Stromal cell of bone marrow (primary cell): ENCODE measurements at places on chromosomes 3 and 15.

GRCh38 chr15:68621535-68621934 lies 42.7 kb downstream of the CORO2B start:
- no peak for DNase-seq

GRCh38 chr3:132592216-132592615 lies 4.9 kb upstream of the ACKR4 start:
- DNase-seq, result no peak

GRCh38 chr3:151751161-151751560 lies 17.4 kb downstream of the AADACL2 start:
- peak; percentile 28 for DNase-seq

DNA sequence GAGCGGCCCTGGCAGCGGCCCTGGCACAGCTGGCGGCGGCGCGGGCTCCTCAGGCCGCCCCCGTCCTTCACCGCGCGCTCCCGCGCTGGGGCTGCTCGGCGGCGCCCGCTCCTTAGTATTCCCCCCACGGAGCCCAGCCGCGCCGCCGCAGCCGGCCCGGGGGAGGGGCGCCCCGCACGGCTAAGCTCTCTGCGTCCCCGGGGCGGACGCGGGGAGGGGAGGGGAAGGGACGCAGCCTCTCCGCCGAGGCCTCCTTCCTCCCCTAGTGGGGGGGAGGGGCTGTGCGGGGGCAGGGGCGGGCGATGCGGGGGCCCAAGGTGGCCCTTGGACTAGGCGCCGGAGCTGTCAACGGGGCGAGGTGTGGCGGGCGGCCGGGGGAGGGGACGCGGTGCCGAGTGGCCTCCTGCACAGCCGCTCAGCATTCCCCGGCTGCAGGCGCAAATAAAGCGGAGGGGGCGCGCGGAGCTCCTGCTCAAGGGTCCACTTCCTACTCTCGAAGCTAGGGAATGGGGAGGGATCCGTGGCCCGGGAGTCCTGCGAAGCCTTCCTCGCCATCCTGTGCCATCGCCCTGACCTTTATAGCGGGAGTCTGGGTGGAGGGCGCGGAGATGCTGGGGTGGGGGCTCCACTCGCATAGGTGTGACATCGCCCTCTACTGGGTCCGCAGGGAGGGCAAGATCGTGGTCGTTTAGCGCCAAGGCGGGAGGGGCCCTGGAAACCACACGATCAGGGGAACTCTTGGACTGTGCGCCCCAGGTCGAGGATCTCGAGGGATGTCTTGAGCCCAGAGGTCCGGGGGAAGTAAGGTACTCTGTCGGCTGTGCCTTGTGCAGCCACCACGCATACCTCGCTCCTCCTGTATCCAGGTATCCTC lies 22.2 kb downstream of the EPHB3 start:
- no peak for DNase-seq

DNA sequence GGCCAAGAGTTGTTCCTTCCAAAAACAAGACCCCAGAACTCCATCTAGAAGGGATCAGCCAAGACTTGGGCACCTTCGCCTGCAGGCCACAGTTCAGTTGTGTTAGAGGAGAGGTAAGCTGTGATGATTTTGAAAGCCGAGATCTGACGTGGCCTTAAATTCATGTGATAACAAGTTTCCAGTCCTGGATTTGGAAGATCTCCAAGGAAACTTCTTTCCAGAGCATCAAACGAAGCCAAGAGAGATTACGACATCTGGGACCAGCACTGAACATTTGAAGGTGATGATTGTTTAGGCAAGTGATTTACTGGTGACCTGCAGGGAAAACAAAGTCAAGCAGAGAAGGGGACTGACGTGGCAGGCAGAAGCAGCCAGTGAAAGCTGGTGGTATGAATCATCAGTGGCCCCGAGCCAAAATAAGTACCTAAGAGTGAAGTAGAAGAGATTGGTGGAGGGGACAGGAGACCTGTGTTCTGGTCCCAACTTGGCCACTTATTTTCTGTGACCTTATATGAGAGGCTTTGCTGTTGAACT lies 339.0 kb upstream of the PROK2 start:
- DNase-seq, result peak; percentile 81

GRCh38 chr3:112005091-112005672 lies 6.5 kb downstream of the TAGLN3 start:
- DNase-seq, result no peak

GRCh38 chr3:177487635-177488186 lies 290.4 kb upstream of the TBL1XR1 start:
- DNase-seq, result no peak

DNA sequence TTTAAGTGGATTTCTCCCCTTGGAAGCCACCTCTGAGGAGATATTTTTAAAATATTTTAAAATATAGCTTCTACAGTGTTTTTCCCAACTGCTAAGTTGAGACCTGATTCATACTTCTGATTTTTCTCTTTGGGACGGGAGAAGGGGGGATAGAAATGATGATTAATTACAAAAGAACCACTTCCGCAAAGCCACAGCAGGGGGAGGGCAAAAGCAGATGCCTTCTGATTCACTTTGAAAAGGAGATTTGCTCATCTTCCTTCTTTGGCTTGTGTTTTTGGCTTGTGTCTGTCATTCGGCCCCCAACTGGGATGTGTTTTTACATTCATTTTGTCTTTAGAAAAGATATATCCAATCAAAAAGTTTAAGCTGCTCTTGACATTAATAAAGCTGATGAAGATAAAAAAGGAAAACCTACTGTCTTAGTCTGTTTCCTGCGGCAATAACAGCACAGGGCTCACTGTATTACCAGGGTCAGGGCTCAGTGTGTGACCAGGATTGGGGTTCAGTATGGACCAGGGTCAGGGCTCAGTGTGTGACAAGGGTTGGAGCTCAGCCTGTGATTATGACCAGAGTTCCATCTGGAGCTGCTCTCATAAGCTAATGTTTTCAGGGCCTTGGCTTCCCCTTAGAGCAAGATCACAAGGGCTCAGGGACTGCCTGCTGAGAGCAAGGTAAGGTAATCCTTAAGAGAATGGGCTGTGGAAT lies 223.2 kb downstream of the MTHFS start:
- DNase-seq, result peak; percentile 36

DNA sequence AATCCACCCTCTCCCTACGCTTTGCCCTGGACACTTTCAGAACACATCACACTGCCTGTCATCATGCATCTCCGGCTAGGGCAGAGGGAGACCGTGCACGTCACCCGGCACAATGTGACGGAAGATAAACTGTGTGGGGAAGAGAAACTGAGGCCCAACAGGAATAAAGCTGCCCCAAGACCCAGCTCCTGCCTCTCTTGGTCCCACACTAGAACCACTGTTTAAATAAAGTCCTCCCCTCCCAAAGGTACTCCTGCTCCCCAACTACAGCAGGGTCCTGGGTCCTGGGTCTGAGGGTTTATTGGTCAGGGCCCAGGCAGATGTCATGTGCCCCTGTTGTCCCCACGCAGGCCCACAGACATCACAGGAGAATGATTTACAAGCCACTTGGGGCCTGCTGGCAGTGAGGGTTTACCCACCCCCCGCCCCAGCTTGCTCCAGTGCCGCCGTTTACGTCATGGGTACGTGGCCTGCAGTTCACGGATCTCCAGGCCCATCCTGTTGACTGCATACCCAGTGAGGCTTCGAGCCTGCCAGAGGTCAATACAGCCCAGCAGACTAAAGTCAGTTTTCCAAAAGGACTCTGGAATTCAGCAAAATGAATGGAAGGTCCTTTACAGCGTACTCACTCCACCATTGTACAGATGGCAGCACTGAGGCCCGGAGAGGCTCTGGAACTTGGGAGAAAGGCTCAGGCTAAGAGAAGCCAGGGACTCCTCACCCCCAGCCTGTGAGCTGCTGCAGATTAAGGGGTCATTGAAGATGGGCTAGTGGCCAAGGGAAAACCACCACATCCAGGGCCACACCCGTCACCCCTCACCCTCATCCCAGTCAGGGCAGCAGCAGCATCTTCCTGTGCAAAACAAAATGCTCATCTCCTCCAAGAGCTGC lies 23.2 kb downstream of the ALS2CL start:
- DNase-seq, result no peak

DNA sequence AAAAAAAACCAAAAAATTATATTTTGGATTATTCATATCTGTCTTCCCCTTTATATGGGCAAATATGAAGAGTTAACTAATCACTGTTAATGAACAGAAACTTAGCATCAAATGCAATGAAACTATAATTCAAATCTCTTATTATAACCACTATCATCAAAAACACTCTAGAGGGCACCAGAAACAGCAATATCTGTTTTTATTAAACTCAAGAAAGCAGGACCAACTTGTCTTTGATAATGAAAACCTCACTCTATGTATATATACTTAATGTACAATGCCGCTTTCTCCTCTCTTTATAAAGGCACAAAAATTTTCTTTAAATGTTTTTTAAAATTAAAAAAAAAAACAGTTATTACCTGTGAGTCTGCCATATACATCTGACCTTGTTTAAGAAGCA lies 92.7 kb downstream of the UACA start:
- DNase-seq, result no peak

DNA sequence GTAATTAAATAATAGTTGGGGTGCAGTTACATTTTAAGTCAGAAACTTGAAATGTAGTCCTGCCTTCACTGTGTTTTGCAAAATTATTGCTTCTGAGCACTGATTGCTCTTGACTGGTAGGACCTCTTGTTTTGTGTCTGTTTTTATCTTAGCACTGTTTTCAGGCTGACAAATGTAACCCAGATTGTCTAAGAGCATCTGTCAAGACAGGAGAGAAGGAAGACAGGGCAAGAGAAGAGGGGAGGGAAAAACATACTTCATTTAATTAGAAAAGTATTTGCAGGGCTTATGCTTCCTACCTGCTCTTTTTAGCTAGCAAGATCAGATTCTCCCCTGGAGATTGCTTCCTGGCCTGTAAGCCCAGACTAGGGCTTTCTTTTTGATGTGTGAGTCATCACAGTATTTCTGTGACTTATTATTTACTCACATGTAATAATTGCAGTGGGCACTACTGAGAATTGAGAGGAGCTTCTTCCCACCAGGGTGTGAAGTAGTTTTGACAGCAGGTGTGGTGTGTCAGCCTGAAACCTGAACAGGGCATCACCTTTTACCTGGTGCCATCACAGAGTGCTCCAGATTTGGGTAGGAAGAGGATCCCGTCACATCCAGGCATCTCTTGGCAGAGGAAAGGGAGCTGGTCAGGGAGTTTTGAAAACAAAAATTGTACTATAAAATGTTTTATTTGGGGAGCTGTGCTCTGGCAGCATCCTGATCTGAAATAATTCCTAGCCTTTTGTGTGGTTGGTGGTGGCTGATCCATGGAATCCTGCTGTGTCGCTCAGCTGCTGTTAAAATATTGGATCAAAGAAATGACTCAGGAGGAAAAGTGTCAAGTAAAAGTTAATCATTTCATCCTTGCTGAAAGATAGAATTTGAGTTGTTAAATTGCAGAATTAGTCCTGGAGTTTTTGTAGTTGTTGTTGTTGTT lies 98.2 kb downstream of the TMEM108 start:
- DNase-seq, result no peak

GRCh38 chr3:45590256-45590655 lies 4.3 kb upstream of the LIMD1 start:
- DNase-seq, result no peak

GRCh38 chr3:42898896-42899675 lies 6.9 kb upstream of the ZNF662 start:
- no peak for DNase-seq

GRCh38 chr3:46935168-46935858 lies 41.2 kb downstream of the CCDC12 start:
- DNase-seq, result peak; percentile 89

DNA sequence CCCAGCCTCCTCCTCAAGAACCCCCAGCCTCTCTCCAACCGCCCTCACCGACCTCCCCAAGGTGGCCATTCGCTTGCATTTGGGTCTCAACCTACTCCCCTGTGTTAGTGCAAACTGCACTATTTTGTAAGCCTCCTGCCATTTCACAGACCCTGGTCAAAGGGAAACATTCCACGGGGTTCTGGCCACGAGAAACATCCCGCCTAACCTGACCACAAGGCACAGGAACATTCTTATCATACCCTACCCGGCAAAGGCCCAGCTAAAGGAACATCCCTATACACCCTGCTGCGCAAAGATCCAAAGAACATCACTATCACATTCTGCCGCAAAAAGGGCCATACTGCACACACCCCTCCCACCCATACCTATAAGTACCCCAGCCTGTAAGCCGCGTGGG lies 22.9 kb downstream of the RPSA start:
- no peak for DNase-seq

DNA sequence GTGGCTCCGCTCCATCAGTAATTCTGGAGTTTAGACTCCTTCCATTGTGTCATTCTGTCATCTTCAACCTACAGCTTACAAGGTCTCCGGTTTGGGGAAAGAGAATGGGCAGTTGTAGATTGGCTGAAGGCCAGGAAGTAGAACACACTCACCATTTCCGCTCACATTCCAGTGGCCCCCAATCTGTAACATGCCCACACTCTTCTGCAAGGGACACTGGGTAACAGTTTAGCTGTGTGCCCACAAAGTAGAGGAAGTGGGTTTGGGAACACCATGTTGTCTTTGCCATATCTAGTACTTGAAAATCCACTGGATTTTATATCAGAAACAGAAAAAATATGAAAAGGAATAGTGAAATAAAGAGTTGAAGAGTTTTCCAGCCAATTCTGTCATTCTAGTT lies 153.5 kb downstream of the SV2B start:
- DNase-seq, result no peak

DNA sequence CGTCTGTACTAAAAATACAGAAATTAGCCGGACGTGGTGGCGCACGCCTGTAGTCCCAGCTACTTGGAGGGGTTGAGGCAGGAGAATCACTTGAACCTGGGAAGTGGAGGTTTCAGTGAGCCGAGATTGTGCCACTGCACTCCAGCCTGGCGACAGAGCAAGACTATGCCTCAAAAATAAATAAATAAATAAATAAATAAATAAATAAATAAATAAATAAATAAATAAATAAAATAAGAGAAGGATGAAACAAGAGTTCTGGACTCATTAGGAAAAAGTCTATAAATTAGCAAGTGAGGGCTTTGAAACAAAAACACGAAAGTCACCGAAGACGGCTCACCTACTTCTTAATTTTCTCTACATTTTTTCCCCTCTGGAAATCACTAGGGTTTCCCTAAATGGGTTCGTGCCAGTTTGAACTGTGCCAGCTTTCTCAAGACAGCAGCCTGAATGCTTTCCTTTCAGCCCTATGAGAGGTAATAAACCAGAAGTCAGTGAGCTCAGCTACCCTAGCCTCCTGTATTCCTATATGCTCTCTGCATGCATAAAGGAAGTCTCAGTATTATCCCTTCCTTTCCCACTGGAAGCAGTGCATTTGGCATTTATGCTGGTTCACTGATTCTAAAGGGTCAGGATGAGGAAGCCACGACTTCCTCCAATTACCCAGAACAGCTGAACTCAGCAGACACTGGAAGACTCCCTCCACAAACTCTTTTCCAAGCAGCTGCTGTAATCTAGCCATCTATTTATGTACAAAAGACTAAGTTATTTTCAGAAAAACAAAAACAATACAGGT lies 266.9 kb downstream of the ZBBX start:
- DNase-seq, result no peak

GRCh38 chr15:74869372-74869725 lies 3.8 kb downstream of the SCAMP2 start:
- no peak for DNase-seq
